ENCODE measurements at places on chromosomes 7 and 10.

GRCh38 chr10:110857265-110858171 is 14.2 kb upstream of the PDCD4 start:
- no peak for DNase-seq

DNA sequence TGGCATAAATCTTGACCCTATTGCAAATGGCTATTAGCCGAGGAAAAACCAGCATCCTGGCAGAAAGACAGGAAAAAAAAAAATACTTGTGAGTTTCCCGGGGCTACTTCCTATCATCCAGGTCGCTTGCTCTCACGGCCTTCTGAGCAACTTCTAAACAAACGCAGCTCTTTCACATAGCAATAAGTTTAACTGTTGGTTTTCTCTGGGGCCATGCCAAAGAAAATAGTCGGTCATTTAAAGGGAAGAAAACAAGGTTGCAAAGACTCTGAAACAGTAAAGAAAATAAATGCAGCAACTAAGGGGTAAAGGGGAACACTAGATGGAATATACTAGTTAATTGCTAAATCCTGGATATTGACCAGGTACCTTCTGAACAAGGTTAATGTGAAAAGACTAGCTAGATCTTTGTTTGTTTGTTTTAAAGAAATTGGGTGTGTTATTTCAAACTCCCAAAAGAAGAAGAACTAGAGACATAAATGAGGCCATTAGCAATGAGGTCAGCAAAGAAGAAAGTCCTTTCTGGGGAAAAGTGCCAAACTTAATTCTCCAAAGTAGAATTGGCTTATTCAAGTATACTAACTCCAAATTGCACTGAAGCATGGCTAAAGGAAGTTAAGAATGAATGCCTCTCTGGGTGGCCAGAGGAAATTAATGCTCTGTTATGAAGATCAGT is 54.2 kb downstream of the SLC39A12 start:
- DNase-seq: no peak

DNA sequence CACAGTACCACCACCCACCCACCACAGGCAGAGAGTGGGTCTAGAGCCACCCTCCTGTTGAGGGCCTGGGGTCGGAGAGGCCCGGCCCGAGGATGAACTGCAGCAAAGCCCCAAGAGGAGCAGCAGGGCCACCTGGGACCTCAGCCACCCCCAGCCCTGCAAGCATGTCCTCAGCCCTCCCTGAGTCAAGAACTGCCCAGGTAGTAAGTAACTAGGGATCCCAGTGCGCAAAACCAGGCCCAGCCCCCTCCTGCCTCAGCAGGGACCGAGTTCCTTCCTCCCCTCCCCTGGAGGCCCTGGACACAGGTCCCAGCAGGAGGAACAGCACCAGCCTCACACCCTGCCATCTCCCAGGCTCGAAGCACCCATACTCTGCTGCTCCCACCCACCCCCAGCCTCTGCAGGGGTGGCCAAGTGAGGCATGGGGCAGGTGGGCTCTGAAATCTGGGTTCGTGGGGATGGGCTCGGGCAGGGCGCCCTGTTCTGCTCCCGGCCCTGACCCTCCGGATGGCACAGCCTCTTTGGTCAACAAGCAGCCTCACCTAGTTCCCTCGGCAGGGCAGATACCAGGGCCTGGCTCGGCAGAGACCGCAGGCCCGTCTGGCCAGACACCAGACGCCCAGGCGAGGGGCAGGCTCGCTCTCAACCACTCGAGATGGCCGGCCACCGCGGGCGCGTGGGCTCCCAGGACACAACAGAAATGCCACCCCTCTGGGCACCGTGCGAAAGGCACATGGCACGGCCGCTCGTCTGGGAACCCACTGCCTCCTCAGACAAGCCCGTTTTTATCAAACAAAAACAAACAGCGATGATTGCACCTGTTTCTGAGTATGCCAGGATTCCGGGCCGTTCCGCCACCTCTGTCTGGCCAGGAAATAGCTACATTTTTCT is 15.2 kb downstream of the PDGFA start:
- no peak for DNase-seq

DNA sequence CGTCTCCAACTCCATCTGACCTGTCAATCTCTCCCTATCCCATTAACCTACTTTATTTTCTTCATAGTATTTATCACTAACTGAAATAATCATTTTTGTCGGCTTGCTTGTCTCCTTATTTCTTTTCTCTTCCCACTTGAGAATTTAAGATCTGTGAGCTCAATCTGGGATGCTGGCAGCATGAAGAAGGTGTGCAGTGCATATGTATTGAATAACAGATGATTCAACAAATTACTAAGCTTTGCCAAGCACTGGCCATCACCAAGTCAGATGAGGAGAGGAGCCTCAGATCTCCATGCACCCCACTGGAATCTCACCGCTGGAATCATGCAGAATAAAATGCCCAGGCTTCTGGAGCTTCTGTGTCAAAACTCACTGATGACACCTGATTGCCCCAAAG is 47.6 kb upstream of the PPP1R3C start:
- DNase-seq: no peak

- DNase-seq: peak; percentile 48
Observed at GRCh38 chr10:74824900-74825370, 1.5 kb upstream of the KAT6B start.

- DNase-seq: no peak
Observed at GRCh38 chr7:157526913-157527634, 190.3 kb downstream of the DNAJB6 start.

DNA sequence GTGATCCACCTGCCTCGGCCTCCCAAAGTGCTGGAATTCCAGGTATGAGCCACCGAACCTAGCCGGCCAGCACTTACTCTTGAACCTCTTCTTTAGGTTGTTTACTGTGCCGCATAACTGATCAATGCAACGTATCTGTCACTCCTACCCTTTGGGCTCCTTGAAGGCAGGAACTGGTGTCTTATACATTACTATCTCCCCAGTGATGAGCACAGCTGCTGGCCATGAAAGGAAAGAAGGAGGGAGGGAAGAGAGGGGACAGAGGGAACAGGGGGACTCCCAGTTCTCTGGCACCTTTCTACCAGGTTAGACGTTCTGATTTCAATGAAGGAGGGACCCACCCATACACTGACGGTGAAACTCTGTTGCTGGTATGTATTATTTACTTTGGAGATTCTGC is 111.8 kb upstream of the NANOS1 start:
- DNase-seq: no peak

GRCh38 chr7:55092186-55092974 is 73.6 kb downstream of the EGFR start:
- no peak for DNase-seq

- no peak for DNase-seq
Observed at GRCh38 chr10:26890956-26891355, 30.2 kb upstream of the ABI1 start.

DNA sequence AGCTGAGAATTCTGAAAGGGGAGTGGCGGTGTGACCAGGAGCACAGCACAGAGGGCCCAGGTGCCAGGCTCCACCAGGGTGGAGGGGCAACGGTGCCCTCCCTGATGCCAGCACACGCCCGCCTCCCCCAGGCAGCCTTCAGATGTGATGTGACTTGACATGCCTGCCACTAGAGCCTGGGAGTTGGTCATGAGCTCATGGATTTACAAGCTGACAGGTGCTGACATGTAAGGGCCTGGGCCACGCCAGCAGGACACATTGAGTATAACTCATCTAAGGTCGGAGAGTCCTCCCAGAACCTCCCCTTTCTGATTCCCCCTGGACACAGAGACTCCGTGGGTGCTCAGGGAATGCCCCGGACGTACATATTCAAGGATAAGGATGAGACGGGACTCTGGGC is 74.2 kb downstream of the LSM5 start:
- no peak for DNase-seq

DNA sequence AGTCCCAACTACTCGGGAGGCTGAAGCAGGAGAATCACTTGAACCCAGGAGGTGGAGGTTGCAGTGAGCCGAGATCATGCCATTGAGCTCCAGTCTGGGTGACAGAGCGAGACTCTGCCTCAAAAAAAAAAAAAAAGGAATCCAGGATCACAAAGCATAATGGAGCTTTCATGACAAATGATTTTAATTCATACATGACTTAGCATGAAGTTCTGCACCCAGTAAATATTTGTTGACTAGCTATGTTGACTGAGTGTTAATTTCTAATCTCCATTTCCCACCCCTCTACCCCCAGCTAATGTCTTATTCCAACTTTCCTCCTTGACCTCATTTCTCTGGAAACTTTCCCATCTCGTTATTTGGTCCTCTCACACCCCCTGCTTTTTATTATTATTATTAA is 53.3 kb downstream of the ATOH7 start:
- no peak for DNase-seq

DNA sequence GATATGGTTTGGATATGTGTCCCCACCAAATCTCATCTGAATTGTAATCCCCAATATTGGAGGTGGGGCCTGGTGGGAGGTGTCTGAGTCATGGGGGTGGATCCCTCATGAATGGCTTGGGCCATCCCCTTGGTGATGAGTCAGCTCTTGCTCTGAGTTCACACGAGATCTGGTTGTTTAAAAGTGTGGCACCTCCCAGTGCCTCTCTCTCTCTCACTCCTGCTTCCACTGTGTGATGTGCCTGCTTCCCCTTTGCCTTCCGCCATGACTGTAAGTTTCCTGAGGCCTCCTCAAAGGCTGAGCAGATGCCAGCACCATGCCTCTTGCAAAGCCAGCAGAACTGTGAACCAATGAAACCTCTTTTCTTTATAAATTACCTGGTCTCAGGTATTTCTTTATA is 4.8 kb upstream of the GCK start:
- DNase-seq: peak; percentile 13

DNA sequence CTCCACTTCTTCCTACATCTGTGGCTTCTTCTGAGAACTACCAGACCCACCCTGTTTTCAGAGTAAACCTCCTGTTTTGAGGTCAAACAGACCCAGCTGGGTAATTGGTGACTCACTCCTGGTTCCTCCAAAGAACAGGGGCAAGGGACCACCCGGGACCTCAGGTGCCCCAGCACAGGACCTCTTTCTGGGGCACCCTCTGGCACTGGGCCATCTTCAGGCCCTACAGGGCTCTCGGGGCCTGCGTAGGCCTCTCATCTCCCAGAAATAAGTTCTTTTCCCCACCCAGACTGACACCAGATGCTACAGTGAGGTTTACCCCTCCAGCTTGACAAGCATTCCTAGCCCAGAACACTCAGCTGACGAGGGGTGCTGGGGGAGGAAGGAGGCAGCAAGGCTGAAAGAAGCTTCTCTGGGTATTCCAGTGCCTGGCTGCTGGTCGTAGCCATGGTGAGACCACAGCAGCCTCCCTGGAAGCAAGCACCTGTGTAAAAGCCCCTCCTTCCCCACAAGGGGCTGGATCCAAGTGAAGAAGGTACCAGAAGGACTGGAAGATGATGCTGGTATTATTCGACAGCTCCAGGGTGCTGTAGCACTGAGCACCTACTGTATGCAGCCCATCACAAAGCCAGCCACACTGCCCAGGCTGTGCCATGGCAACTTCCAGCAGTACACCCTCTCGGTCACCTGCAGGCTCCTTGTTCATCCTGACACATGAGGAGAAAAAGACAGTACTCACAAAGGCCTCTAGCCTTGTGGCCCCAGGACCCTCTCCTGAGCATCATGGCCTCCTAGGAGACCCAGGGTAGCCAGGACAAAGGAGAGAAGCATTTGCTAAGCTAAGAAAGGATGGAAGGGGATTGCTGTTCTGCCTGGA is 47.4 kb downstream of the ALOX5 start:
- DNase-seq: no peak

GRCh38 chr10:17214526-17214925 is 13.1 kb upstream of the TRDMT1 start:
- no peak for DNase-seq

- DNase-seq: no peak
Observed at GRCh38 chr7:2657920-2658671, 26.3 kb downstream of the TTYH3 start.

- no peak for DNase-seq
Observed at GRCh38 chr7:96949766-96950165, 55.6 kb upstream of the DLX6 start.

DNA sequence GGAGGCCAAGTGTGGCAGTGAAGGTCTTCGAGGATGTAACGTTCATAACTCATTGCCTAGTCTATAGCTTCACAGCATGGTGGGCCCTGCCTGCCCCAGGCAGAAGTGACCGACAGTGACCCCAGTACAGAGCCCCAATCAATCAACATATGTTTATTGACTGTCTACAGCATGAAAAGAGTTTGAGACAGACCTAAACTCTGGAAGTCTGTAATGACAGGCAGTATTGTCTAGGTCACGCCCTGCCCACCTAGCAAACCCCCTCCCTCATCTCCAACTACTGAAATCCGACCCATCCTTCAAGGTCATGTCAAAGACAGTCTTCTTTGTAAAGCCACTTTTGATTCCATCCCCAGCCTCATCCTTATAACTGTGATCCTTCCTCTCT is 43.9 kb downstream of the LYZL1 start:
- no peak for DNase-seq

GRCh38 chr7:150954201-150954985 is 23.7 kb downstream of the KCNH2 start:
- no peak for DNase-seq

- no peak for DNase-seq
Observed at GRCh38 chr10:114276671-114277070, 37.6 kb downstream of the VWA2 start.
